ENCODE measurements at places on chromosomes 1 and 21. TPM values are rescaled to one million over a fixed set of nuclear protein-coding genes. Genes with fewer than 3 reads are reported as not detected.

Gene EXO1
- 10.6 TPM for total RNA-seq

Gene CLDN14
- total RNA-seq: not detected

DNA sequence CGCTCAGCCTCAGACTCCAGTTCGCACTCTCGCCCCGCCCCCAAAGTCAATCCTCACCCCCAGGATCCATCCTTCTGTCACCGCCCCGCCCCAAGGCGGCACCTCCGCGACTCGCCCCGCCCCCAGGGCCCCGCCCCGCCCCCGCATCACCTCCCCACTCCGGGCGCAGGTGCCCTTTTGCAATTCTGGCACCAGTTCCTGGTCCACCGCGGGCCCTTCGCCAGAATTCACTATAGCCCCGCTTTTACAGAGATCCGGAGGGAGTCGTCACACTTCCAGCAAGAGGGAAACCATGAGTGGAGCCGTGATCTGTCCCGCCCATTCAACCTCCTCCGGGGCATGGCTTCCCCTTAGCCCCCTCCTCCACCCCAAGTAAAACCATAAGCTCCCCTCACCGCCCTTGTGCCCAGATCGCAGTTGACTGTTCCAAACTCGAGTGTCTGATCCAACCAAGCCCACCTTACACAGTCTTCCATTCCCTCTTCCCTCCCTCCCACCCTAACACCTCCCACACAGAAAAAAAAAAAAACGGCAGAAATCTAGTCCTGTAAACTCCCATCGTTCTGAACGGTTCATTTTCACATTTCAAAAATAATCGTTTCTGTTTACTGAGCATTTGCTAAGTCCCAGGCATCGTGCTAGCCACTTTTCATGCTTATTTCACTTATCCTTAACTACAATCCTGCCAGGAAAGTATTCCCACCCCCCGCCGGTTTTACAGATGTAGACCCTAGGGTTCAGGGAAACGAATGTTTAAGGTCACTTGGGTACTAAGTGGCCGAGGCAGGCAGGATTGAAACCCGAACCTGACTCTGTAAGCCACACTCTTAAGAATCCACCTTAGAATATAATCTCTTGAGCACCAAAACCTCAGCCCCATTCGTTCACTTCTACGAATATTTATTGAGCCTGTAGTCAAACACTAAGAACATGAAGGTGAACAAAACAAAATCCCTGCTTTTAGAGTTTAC is 1.3 kb upstream of the DNAJC16 start:
- DNase-seq: peak; percentile 99

DNA sequence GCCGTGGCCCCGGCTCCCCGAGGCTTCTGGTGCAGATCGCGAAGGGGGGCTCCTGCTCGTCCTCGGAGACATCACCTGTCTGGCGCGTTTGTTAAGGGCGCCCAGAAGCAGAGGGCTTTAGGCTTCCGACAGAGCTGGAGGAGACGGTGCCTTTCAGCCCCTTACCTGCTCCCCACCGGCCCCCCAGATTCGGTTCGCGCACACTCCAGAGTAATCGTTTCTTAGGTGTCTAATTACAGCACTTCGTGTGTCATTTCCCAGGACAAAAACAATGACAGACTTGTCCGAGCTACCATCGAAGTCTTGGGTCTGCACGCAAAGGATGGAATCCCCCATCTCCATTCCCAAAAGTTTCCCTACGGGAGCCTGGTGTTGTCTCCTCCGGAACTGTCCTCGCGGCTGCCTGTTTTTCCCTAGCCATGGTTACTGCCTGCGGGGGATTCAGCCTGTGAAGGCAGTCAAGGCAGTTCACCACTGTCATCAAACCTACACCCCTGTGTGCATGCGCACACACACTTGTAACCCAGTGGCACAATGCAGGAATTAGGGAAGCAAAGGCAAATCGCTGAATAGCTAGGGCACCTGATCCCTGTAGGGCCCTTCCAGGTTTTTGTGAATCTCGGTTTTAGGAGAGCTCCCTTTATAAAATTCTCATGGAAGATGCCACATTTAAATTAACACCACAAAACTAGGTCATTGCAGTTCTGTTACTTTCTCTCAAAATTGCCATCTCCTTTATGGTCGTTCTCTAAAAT is 738 bp upstream of the CDC42BPA start:
- no peak for DNase-seq

GRCh38 chr1:236413688-236414087 is 19.6 kb downstream of the EDARADD start:
- DNase-seq: no peak

DNA sequence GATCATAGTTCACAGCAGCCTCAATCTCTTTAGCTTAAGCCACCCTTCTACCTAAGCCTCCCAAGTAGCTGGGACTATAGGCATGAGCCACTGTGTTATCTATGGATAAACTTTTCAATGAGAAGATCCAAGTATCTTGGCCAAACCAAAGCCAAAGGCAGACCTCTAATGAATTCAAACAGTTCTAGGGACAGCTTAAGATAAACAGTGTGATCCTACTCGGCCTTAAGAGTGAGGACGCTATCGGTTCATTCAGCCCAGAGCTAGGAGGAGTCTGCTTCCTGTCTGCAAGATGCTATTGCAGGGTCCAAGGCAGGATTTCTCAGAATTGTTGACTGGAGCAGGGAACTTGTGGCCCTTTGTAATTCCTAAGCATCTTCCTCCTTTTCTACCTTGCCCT is 368.7 kb downstream of the ST6GALNAC3 start:
- DNase-seq: no peak

GRCh38 chr1:9848022-9848421 is 24.3 kb upstream of the CLSTN1 start:
- DNase-seq: no peak

DNA sequence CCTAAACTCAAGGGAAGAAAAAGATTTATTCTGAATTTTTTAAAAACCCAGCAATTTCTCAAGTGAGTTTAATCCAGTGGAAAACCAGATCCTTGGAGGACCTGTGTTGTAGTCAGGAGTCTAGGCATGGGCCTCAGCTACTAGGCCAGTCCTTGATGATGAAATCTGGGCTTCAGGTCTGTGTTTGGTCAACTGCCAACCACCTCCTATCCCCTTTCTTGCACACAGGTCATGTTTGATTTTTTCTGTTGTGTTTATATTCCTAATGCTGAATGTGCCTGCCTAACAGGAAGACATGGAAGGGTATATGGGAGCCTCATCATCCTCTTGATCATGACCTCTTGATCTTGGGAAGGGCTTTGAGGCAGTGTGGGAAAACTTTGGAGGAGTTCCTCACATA is 38.2 kb upstream of the SLC19A2 start:
- DNase-seq: no peak

- no peak for DNase-seq
Observed at GRCh38 chr1:183676586-183677189, 23.6 kb upstream of the APOBEC4 start.

GRCh38 chr1:159000070-159000409 is 9.7 kb upstream of the IFI16 start:
- no peak for DNase-seq

- DNase-seq: no peak
Observed at GRCh38 chr21:32698971-32699693, 28.7 kb downstream of the SYNJ1 start.

GRCh38 chr1:26700711-26701110 is 4.9 kb downstream of the ARID1A start:
- no peak for DNase-seq
